NCI-H1694 treated with DMSO at 0.1 percent for 48 hours (cell line): ENCODE measurements at places on chromosomes 3 and 15.

DNA sequence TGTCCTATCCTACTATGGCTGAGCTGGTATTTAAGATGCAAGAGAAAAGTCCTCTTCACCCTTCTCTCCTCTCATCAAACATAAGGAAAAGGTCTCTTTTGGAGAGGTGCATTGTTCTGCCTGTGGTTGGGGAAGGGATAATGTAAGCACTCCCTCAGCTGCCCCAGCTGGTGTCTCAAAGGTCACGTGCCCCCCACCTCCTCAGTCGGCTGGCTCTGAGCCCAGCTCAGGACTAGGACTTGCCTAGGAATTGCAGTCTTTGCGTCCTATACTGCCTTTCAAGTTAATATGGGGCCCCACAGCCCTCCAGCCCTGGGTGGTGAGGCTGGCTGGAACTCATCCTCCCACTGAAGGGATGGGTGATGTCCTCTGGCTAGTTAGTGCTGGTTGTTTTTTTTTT lies 29.7 kb downstream of the OR4F15 start:
- no peak for DNase-seq

DNA sequence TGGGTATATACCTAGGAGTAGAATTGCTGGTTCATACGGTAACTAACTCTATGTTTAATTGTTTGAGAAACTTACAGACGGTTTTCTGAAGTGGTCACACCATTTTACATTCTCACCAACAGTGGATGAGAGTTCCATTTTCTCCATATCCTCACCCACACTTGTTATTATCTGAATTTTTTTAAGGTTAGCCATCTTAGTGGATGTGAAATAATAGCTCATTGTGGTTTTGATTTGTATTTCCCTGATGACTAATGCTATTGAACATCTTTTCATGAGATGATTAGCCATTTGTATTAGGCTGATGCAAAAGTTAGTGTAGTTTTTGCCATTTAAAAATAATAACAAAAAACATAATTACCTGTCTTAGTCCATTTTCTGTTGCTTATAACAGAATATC lies 18.6 kb downstream of the CSTA start:
- DNase-seq = no peak

DNA sequence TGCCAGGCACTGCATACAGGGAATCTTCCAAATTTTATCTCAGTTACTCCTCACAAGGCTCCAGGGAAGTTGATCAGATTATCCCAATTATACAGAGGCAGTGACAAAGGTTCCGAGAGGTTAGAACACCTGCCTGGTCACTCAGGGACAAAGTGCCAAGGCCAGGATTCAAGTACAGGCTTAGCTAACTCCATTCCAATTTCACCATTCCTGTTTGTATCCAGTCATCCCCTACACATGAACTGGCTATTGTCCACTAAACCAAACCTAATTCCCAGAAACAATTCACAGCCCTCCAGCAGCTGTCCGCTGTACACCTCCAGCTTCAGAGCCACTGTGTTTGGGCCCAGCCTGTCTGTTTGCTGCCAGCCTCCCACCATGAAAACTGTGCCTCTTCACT lies 16.0 kb downstream of the MUC13 start:
- no peak for DNase-seq

DNA sequence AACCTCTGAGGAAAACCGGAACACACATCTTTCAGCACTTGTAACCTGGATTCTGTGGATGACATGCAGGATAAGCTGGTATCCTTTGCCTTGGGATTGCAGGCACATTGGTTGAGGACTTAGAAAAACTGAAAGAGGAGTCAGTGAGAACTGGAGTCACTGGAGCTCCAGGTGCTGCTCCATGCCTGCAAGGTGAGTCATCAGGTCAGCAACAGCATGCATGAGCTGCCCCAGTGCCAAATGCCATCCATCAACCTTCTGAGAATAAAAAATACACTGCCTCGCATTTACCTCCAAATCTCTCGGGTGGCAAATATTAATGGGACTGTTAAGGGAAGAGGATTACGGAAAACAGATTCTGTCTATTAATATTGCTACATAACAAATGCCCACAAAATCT lies 729.1 kb downstream of the NTRK3 start:
- no peak for DNase-seq

DNA sequence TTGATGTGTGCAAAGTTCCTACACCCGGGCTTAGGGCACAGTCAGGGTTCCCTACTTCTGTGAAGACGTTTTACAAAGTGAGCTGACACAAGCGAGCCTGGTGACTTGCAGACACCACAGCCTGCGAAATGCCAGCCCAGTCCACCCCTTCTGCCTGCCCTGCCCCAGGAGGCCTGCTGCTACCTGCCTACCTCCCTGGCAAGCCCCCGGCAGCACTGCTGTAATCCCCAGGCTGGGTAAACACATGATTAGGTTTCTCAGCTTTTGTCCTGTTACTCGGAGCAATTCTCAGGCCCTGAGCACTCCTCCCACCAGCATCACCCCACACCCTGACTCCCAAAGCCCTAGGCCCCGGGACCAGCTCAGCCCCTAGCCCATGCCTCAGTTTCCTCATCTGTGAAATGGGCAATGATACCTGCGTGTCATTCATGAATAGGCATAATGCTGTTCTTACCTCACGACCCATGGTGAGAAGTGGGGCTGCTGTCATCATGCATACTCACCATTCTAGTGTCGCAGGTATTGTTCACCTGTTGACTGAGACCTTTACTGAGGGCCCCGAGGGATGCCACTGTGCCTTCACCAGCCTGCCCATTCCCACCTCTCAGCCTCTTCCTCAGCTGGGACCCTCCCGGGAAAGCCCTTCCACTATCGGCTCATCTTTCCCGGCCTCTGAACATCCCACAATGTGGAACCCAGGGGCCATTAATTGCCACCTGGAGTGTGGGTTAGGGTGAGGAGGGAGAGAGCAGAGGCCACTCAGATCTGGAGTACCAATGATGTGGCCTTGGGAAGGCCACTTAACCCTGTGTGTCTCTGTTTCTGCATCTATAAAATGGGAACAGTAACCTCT lies 31.5 kb upstream of the SLC6A6 start:
- no peak for DNase-seq

DNA sequence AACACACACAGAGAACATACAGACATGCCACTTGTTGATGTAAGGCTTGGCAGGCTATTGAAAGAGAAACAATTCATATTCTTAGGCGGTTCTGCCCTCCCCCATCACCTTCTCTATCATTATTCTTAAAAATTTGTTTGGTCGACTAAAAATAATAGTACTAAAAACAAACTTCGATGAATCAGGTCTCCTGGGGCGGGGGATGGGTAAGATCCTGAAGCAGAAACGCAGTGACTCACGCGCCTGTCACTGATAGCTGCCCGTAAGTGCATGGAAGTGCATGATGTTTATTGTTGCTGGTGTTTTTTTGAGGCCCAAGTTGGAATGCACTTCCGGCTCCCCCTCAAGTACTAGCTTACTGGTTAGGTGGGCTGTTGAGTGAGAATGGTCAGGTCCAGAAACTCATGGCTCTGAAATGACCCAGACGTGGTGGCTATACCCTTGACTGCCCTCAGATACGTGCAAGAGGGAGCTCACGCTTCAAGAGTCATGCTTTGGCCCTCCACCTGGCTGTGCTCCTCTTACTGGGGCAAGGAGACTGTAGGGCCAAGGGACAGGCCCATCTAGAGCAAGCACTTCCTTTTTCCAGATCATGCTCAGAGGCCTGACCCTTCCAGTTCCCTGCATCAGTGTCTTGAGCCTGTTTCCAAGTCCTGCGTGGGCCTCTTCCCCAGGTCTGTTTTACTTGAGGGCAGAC lies 10.9 kb downstream of the SMAD3 start:
- no peak for DNase-seq

DNA sequence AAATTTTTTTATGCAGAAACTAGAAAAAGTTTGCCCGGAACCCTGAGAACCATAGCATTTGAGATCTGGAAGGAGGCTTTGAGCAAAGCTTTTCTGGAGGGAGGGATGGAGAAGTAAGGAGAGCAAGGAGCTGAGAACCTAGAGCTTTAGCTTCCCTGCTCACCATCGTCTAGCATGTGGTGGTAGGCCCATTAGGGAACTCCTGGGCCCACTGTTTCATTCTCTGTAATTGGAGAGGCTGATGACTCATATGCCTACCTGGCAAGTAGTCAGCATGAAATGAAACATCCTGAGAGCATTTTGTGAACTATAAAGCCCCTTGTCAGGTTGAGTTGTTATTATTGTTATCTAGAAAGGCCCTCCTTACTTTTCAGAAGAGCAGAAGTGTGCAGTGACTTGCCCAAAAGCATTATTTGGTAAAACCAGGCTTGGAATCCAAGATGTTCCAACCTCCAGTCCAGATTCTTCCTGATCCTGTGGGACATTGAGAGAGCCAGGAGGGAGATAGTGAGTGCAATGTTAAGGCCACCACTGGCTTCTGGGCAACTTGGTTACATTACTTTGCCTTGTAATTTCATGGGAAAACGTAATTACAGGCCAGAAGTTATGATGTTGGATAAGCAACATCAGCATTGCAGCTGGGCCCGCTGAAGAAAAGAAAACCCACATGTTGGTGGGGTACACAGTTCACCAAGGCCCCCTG lies 104.5 kb upstream of the BFSP2 start:
- peak; percentile 31 for DNase-seq
